Adipocyte (in vitro differentiated cells): ENCODE measurements at places on chromosomes 11 and 22.
A peak's percentile ranks its signal among the peaks of the same experiment; 100 is the strongest.

- DNase-seq = no peak
Measured at GRCh38 chr11:17934194-17934593, 78.7 kb downstream of the SERGEF start.

DNA sequence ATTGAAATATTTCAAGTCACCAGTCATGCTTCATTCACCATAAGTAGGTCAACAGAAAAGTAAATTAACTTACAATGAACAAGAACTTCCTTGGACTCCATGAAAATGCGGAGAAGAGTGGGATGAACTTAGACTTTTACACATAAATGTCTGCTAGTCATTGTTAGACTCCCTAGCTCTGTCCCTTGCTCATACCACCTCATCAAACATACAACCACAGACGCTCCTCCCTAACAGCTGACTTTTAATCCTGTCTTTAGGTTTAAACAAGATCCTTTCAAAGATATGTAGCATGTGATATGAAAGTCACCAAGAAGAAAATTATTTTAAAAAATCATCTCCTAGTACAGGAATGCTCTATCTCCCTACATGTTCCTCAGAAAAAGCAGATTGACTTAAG is 248.1 kb downstream of the DLG2 start:
- DNase-seq = no peak

- no peak for DNase-seq
Measured at GRCh38 chr22:20638507-20638870, 131.1 kb downstream of the MED15 start.

DNA sequence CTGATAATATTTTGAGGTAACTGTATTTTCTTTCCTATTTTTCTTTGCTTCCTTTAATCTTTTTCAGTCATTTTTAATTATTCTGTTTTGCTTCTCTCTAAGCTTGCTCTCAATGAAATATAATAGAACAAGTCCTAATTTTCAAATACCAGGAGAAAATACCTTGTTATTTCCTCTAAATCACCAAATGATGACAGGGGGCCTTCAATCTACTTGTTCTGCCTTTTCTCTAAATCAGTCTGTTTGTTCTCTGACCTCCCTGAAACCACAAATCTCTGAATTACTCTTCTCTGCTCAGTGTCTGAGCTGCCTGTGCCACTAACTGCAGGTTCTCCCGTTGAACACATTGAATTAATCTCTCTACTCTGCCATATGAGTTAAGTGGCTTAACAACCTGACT is 286.2 kb downstream of the C11orf87 start:
- DNase-seq = no peak

- DNase-seq = no peak
Measured at GRCh38 chr11:104661471-104661870, 236.8 kb downstream of the CASP12 start.

GRCh38 chr11:267491-267994 is 10.7 kb upstream of the NLRP6 start:
- no peak for DNase-seq

GRCh38 chr11:45280449-45280848 is 5.7 kb downstream of the SYT13 start:
- DNase-seq = no peak

GRCh38 chr22:43262990-43263644 is 76.2 kb upstream of the TTLL12 start:
- no peak for DNase-seq

DNA sequence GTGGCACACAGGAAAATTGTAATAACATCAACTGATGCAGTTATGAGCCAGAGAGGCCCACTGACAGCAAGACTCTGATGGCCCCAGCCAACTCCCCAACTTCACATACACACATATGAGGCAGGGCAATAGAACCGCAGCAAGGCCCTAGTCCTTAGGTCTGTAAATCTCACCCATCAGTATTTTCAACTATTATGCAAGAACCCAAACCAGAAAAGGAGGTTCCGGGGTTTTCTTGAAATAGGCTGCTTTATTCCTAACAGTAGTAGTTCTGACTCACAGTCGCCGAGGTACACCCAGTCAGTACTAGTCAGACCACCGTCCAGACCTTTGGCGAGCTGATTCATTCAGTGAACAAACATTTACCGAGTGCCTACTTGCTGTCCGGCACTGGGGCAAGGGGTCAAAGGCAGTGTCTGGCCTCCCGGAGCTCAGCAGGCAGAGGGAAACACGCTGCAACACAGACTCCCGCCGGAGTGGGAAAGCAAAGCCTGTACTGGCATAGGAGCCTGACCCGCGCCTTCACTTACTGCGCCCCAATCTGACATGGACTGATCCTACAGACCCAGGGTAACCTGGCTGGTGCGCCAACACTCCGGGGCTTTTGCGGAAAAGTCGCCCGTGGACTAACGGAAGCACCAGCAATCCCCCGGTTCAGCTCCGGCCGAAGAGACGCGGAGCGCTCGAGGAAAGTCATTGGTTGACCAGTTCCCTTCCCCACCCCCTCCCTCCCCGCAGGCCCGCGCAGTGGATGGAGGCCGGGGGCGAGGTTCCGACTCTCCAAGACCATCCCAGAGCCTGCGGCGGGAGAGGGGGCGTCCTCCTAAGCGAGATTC is 1.3 kb downstream of the PLEKHA7 start:
- DNase-seq = peak; percentile 14

DNA sequence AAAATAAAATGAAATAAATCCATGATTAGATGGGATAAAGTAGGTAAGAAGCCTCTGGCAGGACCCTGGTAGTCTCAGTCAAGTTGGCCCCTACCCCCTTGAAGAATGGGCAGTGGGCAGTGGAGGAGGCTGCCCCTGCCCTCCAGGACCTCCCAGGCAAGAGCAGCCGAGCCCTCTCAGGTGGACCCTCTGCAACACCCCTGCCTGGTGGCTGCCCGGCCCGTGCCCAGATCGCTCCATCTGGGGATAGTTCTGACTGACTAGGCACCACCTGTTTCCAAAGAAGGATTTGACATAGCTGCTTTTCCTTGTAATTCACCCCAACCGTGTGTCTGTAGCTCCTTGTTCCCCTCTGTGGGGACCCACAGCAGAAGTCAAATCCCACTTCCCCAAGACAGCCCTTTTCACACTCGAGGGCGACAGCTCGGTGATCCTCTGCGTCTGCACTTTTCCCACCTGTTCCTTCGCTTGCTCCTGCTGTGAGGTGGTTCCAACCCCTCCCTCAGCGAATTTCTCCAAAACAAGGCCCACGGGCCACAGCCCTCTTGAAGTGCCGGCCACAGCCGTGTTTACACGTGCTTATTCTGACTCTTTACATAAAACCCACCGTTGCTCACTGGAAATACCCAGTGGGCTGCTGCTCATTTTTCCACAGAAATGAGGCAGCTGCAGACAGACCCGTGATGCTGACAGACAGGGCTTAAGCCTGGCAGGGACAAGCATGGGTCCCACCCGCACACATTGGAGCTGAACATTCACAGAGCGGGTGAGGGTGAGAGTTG is 5.5 kb upstream of the TMPRSS13 start:
- no peak for DNase-seq

GRCh38 chr11:927871-928270 is 2.2 kb downstream of the AP2A2 start:
- no peak for DNase-seq

GRCh38 chr11:15613789-15614188 is 499.1 kb downstream of the INSC start:
- no peak for DNase-seq

DNA sequence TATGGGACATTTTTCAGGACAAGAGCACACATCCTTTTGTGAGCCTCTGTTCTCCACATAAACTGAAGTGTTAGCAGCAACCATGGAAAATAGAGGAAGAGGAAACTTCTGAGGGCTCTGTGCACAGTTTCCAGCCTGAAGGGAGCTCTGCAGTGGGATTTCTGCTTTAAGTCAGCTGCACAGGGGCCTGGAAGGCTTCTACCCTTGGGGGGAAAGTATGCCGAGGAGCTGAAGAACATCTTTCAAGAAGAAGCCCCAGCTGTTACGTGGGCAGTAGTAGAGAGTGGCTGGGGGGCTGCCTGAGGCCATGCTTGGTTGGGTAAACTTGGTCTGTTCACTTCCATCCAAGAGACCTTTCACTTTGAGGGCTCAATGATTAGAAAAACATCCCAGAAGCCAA is 82.7 kb upstream of the EED start:
- DNase-seq = no peak

- DNase-seq = peak; percentile 21
Measured at GRCh38 chr11:82899957-82900276, 313 bp downstream of the PRCP start.

DNA sequence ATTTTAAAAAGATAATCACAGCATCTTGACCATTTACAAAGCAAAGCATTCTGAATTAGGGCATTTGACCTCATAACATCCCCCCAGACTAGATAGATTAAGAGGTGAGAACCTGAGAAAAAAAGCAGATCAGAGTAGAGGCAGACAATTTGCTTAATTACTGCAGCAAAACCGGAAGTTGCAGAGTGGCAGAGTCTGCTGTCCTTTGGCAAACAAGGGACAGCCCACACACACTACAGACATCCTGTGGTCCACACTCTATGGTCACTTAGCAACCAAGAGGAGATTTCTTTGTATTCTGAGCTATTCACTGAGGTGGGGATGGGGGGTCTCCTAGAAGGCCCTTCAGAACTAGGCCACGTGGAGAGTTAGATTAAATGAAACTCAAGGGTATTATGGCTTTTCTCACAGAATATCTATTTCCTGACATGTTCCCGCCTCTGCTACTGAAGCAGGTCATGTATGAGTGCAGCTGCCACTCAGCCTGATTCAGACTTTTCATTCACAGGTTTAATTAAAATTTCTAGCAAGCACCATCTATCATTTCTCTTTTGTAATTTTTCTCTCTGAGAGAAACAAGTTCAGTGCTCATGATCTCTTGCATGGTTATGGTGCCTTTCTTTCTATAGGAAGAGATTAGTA is 48.5 kb downstream of the SVIP start:
- DNase-seq = no peak

- no peak for DNase-seq
Measured at GRCh38 chr11:92462821-92463220, 238.2 kb downstream of the FAT3 start.

DNA sequence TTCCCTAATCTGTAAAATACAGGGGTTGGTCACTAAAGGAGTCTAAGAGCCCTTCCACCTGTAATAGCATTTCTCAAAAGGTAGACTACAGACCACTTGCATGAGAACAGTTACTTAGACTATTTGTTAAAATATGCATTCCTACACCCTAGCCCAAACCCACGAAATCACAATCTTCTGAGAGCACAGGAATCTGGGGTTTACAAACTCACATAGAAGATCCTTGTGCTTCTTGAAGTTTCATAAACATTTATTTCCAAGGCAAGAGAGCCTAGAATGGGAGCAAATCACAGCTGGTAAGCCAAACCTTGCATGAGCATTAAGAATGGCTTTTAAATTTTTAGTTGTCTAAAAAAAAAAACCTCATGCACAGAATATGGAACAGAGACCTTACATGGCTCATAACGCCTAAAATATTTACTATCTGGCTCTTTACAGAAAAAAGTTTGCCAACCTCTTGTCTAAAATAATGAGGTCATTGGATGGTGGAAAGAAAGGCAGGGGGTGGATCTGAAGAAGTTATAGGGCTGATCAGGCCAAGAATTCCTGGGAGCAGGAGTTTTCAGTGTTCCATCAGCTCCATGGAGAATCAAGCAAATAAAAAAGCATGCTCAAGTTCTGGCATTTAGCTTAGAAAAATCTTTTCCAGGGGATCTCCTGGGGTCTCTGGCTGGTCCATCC is 133.4 kb downstream of the CCDC34 start:
- no peak for DNase-seq

GRCh38 chr11:6371825-6372224 is 18.4 kb upstream of the SMPD1 start:
- no peak for DNase-seq

GRCh38 chr11:69569306-69570200 is 71.4 kb upstream of the CCND1 start:
- no peak for DNase-seq

- DNase-seq = no peak
Measured at GRCh38 chr22:46641811-46642266, 21.7 kb downstream of the GRAMD4 start.

DNA sequence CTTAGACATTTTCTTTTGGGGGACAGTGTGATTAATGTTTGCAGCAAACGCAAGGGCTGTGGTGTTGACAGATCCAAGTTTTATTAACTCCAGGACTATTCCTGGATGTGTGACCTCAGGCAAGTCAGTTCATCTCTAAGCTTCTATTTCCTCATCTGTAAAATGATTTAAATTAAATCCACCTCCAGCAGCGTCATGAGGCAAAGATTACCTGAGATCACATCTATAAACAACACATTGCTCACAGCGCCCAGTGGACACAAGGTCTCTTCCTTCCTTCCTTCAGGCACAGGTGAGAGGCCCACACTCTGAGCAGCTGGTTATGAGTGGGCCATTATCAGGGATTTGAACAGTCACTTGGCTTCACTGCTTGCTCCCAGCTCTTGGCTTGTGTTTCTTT is 111.2 kb upstream of the RASSF10 start:
- DNase-seq = no peak

- no peak for DNase-seq
Measured at GRCh38 chr11:44464741-44465140, 100.7 kb upstream of the CD82 start.

DNA sequence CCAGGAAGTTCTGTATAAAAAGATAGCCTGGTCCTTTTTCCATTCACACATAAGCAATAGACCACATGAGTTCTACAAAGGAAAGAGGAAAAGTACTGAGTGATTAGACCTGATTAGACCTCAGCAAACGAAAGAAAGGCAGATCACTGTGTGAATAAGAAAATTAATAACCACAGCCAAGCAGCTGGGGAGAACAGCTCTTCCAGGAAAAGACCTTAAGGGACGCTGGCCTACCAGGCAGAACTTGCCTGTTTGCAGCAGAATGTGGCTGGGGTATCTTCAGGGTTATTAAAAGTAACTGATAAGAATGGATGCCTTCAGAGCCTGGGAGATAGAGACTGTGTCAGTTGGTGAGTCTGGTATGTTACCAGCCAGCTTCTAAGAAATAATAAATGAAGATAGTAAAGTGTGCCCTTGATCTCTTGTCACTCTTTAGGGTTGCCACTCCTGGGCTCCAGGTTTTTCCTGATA is 172.9 kb downstream of the DBX1 start:
- DNase-seq = no peak

DNA sequence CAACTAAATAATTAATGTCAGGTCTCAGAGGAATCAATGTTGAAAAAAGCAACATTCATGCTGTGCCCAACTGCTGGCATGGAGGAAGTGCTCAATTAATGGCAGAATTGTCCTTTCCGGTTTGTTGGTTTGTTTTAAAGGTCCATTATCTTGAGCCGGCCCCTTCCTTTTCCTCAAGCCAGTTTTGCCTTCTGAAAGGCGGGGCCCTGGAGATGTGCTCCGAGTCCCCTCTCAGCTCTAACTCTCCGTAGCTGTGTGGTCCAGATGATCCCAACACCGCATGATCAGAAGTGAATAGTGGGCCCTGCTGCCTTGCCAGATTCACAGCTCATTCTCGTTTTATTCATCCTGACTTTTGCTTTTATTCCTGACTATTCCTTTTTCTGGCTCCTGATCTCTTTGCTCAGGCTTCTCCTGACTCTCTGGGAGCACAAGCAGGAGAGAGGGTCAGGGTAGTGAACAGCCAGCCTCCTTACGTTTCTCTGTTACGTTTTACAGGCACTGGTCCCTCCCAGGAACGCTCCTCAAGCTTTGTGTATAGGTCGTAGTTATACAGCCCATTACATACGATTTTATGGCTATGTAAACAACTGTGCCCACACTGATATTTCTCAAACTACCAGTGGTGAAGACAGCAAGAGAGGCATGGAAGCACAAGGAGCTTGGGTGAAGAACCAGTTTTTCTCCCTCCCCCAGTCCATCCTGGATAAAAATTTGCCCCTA is 265.9 kb downstream of the LARGE1 start:
- DNase-seq = no peak

- DNase-seq = no peak
Measured at GRCh38 chr22:17135153-17135760, 14.1 kb upstream of the TMEM121B start.
